ENCODE measurements at places on chromosomes 16 and 17. TPM values are rescaled to one million over a fixed set of nuclear protein-coding genes. Genes with fewer than 3 reads are reported as not detected.

AHSP gene
- not detected for total RNA-seq

BCL6B gene
- total RNA-seq = 16.3 TPM

KRTAP1-1 gene
- not detected for total RNA-seq

CDH13 gene
- total RNA-seq = 207 TPM

PRR35 gene
- total RNA-seq = not detected
